Stimulated activated CD8-positive, alpha-beta memory T cell treated with anti-CD3 and anti-CD28 coated beads, Interleukin-4, amount 100 ng/mL, for 4 hours (primary cell): ENCODE measurements at places on chromosomes 16 and 17.

DNA sequence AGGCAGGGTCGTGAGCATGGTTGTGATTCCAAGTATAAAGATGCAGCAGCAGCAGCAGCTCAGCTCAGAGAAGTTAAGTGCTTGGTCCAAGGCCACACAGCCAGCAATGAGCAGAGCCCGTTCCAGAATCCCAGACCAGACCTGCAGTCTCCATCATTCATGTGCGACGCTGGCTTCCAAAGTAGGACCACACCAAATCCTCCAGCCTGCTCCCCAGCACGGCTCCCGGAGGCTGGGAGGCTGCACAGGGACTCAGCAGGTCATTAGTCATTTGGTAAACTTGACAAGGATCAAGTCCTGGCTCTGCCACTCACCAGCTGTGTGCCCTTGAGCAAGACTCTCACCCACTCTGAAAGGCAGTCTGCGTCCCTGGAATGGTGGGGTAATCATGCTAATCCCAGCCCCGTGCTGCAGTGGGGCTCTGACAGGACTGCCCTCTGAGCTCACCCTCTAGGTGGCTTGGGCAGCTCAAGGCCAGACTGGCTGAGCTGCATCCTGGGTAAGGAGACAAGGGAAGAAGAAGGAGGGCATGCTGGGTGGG, 95.1 kb upstream of the TMEM132E start:
- DNase-seq, result no peak

DNA sequence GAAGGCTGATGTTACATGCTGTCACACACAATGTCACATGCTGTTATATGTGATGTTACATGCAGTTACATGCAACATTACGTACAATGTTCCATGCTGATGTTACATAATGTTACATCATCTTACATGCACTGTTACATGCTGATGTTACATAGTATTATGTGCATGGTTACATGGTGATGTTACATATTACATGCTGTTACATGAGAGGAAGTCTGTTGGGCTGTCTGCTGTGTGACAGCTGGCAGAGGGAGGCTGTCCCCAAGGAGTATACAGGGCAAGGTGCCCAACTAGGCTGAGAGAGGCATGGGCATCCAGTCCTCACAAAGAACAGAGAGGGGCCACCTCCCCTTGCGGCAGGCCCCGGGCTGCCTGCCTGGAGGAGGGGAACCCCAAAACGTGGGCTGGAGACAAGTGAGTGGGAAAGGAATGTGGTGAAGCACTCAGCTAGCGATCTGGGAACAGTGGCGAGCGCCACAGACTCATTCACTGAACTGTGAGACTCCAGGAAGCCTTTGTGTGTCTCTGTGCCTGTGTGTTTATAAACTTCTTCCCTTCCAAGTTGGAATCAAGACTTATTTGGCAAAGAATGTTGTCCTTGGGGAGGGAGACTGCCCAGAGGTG, 30.6 kb downstream of the TMEM92 start:
- no peak for DNase-seq

GRCh38 chr17:76036497-76037261, 9.6 kb upstream of the EVPL start:
- DNase-seq, result no peak

DNA sequence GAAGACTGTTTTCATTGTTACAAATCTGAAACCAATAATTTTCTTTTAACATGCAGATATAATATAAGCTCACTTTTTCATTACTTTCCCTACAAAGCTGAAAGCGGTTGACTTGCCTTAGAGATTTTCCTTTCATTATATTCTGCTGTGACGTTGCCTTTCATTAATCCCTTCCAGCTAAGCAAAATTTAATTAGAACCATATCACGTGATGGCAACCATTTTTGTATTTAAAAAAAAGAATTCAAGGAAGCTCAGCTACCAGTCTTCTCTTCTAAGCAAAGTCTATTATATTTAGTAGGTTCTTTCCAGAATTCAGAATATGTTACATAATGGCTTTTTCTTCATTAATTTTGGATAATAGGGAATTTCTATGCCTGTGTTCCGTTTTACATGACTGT, 186.5 kb downstream of the PRKCA start:
- no peak for DNase-seq

DNA sequence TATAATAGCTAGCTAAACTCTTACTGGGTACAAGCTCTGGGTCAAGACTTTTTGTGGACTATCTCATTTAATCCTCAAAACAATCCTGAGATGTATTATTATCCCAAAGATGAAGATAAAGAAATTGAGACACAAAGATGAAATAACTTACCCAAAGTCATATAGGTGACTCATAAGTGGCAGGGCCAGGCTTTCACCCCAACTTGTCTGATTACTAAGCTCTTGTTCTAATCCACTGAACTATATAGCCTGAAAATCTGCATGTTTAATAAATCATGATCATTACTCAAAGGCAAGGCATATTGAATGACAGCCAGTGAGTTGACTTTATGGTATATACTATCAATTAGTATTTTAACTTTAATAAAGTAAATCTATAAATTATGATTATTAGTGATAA, 77.4 kb downstream of the SKAP1 start:
- no peak for DNase-seq

GRCh38 chr17:81394377-81394920, 808 bp upstream of the BAHCC1 start:
- DNase-seq, result no peak
